Activated B cell treated with CpG ODN at 0.5 μM for 24 hours (primary cell): ENCODE measurements at places on chromosomes 6 and 20.

DNA sequence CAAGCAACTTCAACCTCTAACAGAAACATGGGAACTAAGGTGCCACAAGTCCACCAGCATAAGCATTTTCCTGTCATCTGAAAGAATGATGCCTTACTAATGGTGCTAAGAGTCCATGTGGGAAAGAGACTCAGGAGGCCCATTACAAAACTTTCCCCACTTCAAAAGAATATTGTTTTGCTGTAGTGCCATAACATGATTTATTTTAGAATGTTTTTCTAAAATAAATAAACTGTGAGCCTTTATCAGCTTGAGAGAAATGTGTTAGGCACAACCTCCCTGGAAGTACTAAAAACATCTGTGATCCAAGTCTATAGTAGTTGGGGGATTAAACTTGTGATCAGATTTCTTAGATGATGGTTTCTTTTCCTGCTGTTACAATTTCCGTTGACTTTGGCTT is 330.1 kb upstream of the MAP3K7 start:
- no peak overlapping the region for H3K27ac ChIP-seq
- H3K4me3 ChIP-seq = no peak overlapping the region
- H3K36me3 ChIP-seq = no peaks in the 10 kb centered on the region
- DNase-seq = no peak
- no peaks in the 10 kb centered on the region for H3K4me1 ChIP-seq

GRCh38 chr6:145529582-145529981 is 205.7 kb downstream of the EPM2A start:
- H3K27ac ChIP-seq = no peak overlapping the region
- H3K27me3 ChIP-seq = peaks cover 8% of the 10 kb centered on the region
- H3K4me3 ChIP-seq = no peak overlapping the region
- DNase-seq = no peak
- H3K4me1 ChIP-seq = no peaks in the 10 kb centered on the region

DNA sequence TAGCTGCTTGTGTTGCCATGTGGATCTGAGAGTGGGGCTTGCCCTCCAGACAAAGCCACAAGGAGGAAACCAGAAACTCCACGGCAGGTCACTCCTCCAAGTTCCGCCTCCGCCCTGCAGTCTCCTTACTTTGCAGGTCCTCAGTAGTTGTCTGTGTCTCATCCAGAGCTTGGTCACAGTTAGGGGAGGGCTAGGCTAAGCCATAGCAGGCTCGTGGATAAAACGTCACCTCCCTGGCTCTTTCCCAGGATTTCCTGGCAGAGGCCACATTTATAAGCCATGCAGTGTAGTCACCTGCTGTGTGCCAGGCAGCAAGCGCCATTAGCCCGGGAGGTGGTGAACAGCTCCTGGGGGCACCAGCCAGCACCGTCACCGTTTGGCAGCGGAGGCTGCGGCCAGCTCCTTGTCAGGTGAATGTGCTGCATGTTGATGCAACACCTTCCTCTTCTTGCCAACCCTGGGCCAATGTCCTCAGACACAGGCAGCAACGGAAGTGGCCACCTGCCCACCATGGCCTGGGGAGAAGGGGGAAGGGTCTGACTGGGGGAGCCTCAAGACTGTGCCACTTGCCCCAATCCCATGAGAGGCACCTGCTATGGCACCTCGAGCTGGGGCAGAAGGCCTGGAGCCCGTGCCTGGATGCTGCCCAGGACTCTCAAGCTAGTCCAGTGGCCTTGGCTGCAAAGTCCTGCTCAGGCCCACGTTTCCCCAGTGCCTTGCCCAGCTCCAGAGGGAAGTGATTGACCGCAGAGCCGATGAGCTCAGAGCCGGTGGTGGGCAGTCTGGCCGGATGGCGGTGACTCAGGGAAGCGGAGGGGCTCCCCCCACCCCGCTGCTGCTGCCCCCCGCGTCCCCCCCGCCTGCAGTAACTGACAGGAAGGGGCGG is 39.0 kb upstream of the SLCO4A1 start:
- H3K27me3 ChIP-seq = no peaks in the 10 kb centered on the region
- H3K36me3 ChIP-seq = no peaks in the 10 kb centered on the region
- DNase-seq = peak; percentile 40
- H3K4me3 ChIP-seq = peak overlapping the region; percentile 64
- H3K27ac ChIP-seq = peak overlapping the region; percentile 67
- peaks cover 86% of the 10 kb centered on the region for H3K4me1 ChIP-seq

- no peaks in the 10 kb centered on the region for H3K36me3 ChIP-seq
- peaks cover 11% of the 10 kb centered on the region for H3K4me1 ChIP-seq
- H3K27me3 ChIP-seq = no peaks in the 10 kb centered on the region
- no peak for DNase-seq
- no peak overlapping the region for H3K27ac ChIP-seq
These were observed 94.4 kb upstream of the NAA20 start for GRCh38 chr20:19922716-19923115.

GRCh38 chr20:32903666-32904175 is 45.0 kb downstream of the EFCAB8 start:
- no peak overlapping the region for H3K27ac ChIP-seq
- H3K27me3 ChIP-seq = no peaks in the 10 kb centered on the region
- no peaks in the 10 kb centered on the region for H3K36me3 ChIP-seq

GRCh38 chr6:14569394-14569793 is 451.8 kb downstream of the CD83 start:
- no peak overlapping the region for H3K4me3 ChIP-seq
- no peak for DNase-seq
- peaks cover 28% of the 10 kb centered on the region for H3K4me1 ChIP-seq
- H3K27ac ChIP-seq = no peak overlapping the region
- no peaks in the 10 kb centered on the region for H3K27me3 ChIP-seq
- H3K36me3 ChIP-seq = no peaks in the 10 kb centered on the region
